ENCODE measurements at places on chromosomes 2 and 18.
A peak's percentile ranks its signal among the peaks of the same experiment; 100 is the strongest.

- DNase-seq: no peak
- no peaks in the 10 kb centered on the region for H3K36me3 ChIP-seq
- H3K4me1 ChIP-seq: no peaks in the 10 kb centered on the region
- no peak overlapping the region for H3K27ac ChIP-seq
- peaks cover 2% of the 10 kb centered on the region for H3K27me3 ChIP-seq
Observed at GRCh38 chr2:9107168-9108025, 99.2 kb upstream of the ASAP2 start.

GRCh38 chr2:212745359-212745758, 206.8 kb upstream of the ERBB4 start:
- no peak overlapping the region for H3K27ac ChIP-seq
- no peaks in the 10 kb centered on the region for H3K27me3 ChIP-seq
- H3K4me1 ChIP-seq: no peaks in the 10 kb centered on the region
- no peak overlapping the region for H3K4me3 ChIP-seq

- H3K36me3 ChIP-seq: no peaks in the 10 kb centered on the region
- no peaks in the 10 kb centered on the region for H3K4me1 ChIP-seq
- no peak for DNase-seq
- no peak overlapping the region for H3K4me3 ChIP-seq
Observed at GRCh38 chr2:236758406-236758805, 188.8 kb downstream of the ACKR3 start.

GRCh38 chr2:178592655-178593054, 112.4 kb downstream of the PLEKHA3 start:
- no peak overlapping the region for H3K27ac ChIP-seq
- H3K27me3 ChIP-seq: no peaks in the 10 kb centered on the region
- no peaks in the 10 kb centered on the region for H3K4me1 ChIP-seq
- H3K4me3 ChIP-seq: no peak overlapping the region
- no peak for DNase-seq

DNA sequence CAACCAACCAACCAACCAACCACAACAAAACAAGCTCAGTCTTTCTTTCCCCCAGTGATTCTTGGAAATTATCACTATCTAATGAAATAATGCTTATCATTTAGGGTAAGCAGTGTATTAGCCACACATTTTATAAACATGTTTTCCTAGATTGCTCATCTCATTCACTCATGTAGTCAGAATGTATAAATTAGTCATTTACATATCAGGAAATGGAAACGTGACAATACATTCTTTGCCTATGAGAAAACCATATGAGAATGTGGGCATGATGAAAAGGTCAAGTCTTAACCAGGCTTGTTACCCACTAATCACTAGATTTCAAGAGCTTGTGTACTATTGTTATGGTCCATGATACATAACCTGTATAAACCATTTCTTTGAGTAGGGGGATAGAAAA, 1583.4 kb upstream of the PIK3C3 start:
- DNase-seq: no peak
- H3K36me3 ChIP-seq: no peaks in the 10 kb centered on the region
- H3K4me3 ChIP-seq: no peak overlapping the region
- no peaks in the 10 kb centered on the region for H3K27me3 ChIP-seq
- H3K27ac ChIP-seq: no peak overlapping the region

- no peaks in the 10 kb centered on the region for H3K36me3 ChIP-seq
- H3K27me3 ChIP-seq: peaks cover 14% of the 10 kb centered on the region
- H3K4me3 ChIP-seq: no peak overlapping the region
- H3K27ac ChIP-seq: no peak overlapping the region
Observed at GRCh38 chr2:152490686-152491455, 155.9 kb downstream of the FMNL2 start.

GRCh38 chr2:88693911-88694414, 2.5 kb downstream of the RPIA start:
- H3K4me3 ChIP-seq: peak overlapping the region; percentile 98
- no peak for DNase-seq
- peaks cover 14% of the 10 kb centered on the region for H3K36me3 ChIP-seq
- H3K4me1 ChIP-seq: peaks cover 72% of the 10 kb centered on the region
- peak overlapping the region; percentile 10 for H3K27ac ChIP-seq

DNA sequence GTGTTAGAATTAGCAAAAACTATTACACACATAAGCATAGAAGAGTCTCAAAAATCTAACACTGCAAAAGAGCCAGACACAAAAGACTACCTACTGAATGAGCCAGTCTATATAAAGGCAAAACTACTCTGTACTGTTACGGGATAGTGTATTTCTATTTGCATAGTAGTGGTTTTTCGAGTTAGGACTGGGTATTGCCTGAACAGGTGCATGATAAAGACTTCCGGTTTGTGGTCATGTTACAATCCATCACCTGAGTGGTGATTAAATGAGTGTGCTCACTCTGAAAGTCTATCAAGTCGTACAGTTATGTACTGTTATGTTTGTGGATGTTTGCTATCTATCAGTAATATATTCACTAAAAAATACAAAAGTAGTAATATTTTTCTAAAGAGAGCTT, 523.3 kb upstream of the SYT4 start:
- DNase-seq: no peak
- H3K4me3 ChIP-seq: no peak overlapping the region
- H3K27ac ChIP-seq: no peak overlapping the region
- H3K36me3 ChIP-seq: no peaks in the 10 kb centered on the region
